ENCODE measurements at places on chromosomes 1 and 21.

GRCh38 chr1:43042127-43042526, 83.5 kb upstream of the SLC2A1 start:
- no peak for DNase-seq

- no peak for DNase-seq
These were observed 504.1 kb upstream of the ADGRL2 start for GRCh38 chr1:81296601-81297000.

GRCh38 chr1:27150183-27150582, 4.7 kb downstream of the SLC9A1 start:
- DNase-seq = no peak

- no peak for DNase-seq
These were observed 2.9 kb upstream of the CCN1 start for GRCh38 chr1:85577419-85578320.

- DNase-seq = no peak
These were observed 7.5 kb downstream of the ZNF692 start for GRCh38 chr1:248851390-248851789.

DNA sequence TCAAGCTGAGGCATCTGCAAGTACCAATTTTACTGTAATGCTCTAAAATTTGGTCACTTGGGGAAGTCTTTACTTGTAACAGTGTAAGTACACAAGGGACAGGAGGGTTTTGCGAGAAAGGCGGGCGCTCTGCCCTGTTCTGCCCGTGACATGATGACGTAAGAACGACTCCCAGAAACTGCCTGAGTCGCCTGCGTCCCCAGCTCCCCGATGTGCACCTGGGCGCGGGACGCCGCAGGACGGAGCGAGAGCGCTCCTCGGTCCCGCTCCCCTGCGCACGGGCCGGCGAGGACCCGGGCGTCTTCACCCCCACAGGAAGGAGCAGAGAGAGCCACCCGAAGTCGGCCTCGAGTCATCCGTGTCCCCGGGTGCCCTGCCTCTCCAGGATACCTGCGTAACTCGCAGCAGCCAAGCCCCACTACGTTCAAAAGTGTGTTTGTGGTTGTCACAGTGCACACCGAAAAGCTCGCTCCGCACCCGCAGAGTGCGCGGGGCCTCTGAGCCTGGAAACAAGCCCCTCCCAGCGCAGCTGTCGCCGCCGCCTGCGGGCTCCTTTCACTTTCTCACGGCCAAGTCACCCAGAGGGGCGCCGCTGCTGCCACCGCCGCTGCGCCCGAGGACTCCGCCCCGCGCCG, 3.3 kb upstream of the ZBTB18 start:
- no peak for DNase-seq
